Frontal cortex (tissue), 4 donors: ENCODE measurements at places on chromosomes 3 and 15. TPM values are rescaled to one million over a fixed set of nuclear protein-coding genes. Genes with fewer than 3 reads are reported as not detected.

DNA sequence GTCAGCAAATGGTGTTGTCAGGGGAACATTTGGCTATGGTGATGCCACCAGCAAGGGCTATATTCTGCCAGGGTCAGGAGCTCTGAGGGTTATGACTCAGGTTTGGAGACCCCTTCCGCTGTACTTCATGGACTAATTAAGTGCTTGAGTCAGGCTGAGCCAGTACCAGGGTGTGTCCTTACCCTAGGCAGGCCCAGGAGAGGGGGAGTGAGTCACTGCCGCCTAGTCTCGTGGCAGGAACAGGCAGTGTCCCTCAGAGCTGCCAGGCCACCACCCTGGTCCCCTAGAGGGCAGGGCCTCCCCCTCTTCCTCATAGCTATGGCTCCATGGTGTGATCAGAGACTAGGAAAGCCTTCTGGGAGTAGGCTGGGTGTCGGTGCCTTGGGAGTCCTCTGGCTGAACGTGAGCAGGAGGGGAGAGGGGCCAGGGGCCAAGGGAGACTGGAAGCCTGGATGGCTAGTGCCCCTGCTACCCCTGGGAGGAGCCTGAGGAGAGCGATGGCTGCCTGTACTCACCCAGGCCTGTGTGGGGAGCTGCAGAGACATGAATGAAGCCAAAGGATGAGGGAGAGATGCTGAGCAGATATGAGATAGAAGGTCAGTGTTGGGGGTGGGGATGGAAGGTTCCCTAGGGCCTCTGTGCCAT is 10.6 kb downstream of the MAPKAPK3 start:
- no peak for DNase-seq

MYL3 gene
- total RNA-seq: not detected

- DNase-seq: no peak
Observed at GRCh38 chr15:40054855-40055575, 16.0 kb upstream of the SRP14 start.

DNA sequence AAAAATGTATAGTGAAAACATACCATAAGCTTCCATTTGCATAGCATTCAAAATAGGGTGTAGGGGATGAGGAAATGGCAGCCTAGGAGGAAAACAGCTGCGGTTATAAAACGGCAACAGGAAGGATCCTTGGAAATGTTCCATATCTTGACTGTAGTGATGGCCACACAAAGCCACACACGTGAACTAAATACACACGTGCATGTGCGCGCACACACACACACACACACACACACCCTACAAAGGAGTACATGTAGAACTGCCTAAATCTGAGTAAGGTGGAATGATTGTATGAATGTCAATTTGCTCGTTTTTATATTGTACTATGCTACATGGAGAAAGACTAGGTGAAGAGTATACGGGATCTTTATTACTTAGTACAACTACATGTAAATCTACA is 3.9 kb upstream of the IREB2 start:
- DNase-seq: no peak

DNA sequence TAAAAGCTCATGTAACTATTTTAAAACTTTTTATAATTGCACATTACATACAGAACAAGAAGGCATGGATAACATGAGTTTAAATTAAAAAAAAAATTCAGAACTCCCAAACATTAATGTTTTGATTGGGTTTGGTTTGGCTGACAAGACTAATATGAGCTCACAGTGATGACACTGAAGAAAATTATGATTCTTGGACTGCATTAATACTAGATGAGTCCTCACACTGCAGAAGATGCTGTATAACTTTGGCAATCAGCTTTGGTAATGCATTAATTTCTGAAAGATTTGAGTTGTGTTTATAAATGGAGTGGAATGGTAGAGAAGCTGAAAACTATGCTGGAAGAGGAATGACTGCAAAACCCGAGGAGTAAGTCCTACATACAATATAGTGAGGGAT is 358.9 kb downstream of the PLCL2 start:
- no peak for DNase-seq

- no peak for DNase-seq
Observed at GRCh38 chr3:186966406-186966805, 36.1 kb downstream of the ST6GAL1 start.

DNA sequence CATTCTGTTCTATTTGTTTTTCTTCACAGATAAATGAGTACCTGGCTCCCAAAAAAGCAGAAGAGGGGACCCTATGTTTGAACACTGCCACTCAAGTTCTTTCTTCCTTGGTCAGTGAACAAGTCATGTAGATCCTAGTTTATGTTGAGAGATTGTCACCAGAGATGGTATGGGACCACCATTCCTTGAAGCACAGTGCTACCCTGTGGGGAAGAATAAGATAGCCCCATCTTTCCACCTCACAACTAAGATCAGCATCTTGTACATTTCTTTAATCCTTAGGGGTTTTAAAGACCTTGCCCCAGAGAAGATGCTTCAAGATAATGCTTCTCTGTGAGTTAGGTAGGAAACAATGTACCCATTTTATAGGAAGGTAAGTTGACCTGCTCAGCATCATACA is 233.5 kb upstream of the WNT5A start:
- no peak for DNase-seq

GRCh38 chr3:64668582-64669510 is 19.0 kb downstream of the ADAMTS9 start:
- no peak for DNase-seq

GRCh38 chr3:112392393-112393359 is 59.7 kb downstream of the CD200 start:
- DNase-seq: no peak

GHSR gene
- 0.82 TPM for total RNA-seq

GRCh38 chr15:100221471-100222348 is 120.1 kb downstream of the ADAMTS17 start:
- no peak for DNase-seq
